ENCODE measurements at places on chromosomes 6 and 20.

- DNase-seq: no peak
These were observed 214.2 kb downstream of the COL19A1 start for GRCh38 chr6:70080443-70081070.

GRCh38 chr6:127302728-127303660 lies 36.3 kb downstream of the RNF146 start:
- DNase-seq: peak; percentile 62

DNA sequence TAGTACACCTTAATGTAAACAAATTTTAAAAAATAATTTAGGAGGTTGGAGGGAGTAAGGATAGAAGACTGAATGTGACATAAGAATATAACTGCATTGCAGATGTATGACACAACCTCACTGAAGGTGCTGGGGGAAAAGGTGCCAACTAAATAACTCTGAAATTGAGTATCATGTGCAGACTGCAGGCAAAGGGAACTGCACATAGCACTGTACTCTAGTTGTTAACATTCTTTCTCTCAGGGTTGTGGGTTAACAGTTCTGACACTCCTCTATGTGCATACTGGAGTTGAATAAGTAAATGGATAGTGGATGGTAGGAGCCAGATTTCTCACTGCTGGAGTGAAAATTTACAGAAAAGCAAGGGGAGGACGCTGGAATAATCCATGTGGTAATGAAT lies 451.9 kb upstream of the CDH4 start:
- DNase-seq: no peak

- no peak for DNase-seq
These were observed 20.2 kb upstream of the PAQR8 start for GRCh38 chr6:52341561-52342260.

DNA sequence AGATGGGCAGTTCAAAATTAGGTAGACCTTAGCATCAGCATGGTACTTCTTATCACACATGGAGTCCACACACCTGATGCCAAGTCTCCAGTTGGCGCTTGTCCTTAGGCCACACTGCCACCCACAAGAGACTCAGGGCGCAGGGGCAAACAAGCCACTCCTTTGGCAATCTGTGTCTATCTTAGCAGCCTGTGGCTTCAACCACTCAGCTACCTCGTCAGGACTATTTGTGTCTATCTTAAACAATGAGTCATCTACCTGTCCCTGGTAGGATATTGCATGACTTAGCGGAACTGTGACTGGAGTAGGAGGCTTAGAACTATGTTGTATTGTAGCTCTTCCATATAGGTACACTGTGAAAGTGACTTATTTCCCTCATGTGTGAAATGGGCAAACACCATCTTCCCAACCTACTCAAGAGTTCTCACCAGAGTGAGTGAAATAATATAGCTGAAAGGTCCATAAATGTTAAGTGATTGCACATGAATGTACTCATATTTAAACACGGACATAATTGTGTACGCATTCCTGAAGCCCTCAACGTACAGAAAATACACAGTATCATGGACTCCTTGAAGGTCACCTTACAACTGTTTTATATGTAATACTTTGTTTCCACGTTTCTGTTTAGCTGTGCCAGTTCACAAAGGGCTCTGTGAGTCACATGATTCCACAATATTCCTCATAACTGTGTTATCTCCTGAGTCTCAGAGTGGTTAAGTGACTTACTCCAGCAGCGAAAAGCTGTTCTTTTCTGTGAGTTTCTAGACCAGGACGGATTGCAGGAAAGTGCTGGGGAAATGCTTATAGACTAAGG lies 1.6 kb downstream of the TRIM27 start:
- DNase-seq: no peak

- no peak for DNase-seq
These were observed 15.3 kb upstream of the SPDEF start for GRCh38 chr6:34571388-34571787.

DNA sequence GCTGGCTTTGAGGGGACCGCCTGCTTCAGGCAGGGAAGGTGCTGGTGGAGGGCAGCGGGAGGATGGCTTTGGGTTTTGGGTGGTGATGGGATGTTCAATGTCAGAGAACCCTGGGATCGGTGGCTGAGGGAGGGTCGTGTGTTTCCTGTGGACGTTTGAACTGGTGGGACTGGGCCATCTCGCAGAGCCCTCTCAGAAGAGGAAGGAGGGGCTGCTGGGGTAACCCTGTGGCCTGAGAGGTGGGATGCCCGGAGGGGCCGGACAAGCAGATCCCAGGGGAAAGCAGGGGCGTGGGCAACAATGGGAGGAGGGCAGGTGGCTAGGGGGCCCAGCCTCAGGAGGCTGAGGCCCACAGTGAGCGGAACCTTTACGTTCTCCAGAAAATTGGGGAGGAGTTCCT lies 34.9 kb downstream of the PYGB start:
- DNase-seq: no peak

GRCh38 chr6:116564921-116565872 lies 6.1 kb upstream of the RWDD1 start:
- DNase-seq: peak; percentile 3

DNA sequence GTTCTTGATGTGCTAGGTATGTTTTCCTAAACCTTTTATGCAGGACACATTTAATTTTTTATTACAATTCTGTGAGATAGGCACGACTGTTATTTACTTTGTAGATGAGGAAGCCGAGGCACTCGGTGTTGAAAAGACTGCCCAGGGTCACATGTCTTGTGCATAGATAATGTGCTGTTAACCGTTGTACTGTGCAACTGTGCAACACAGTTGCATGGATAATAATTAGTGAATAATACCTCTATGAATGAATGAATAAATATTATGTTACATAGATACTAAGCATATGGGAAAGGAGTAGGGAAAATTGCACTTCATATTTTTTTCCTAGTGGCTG lies 60.3 kb upstream of the DEK start:
- no peak for DNase-seq

All from naive B cell (primary cell).